HCT116 (cell line): ENCODE measurements at places on chromosomes 16 and 17.

DNA sequence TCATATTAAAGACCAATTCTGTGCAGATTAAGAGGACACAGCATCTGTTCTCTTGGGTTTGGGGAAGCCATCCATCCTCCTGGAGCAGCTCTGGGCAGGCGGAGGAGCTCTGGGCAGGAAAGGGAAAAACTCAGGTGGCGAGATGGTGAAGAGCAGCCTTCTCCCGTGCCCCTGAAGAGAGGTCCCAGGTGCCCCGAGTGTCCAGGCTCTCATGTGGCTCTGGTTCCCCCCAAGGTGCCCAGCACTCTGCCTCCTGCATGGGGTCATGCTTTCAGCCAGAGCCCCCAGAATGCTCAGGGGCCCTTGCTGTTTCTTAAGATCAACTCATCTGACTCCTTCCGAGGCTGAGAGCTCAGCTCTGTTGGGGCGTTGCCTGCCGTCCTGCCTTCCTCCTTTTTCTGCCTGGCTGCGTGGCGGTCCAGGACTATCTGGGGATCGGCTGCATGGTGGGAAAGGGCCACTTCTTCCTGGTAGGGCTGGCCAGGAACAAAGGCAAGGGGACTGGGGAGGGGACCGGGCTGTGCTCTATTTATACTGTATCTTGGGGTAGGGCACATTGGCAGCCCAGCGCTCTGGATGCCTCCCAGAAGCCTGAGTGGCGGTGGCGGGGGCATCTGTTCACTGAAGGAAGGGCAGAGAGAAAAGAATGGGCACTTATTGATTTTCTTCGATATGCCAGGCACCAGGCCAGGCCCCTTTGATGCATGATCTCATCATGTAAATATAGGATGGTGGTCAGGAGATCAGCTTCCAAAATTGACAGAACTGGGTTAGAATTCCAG, 103.2 kb upstream of the SDK2 start:
- no peak for DNase-seq

GRCh38 chr17:14760719-14761411, 460.0 kb downstream of the HS3ST3B1 start:
- DNase-seq, result no peak

GRCh38 chr17:64723781-64724180, 61.7 kb upstream of the SMURF2 start:
- no peak for DNase-seq

GRCh38 chr17:80023481-80024205, 12.0 kb downstream of the TBC1D16 start:
- no peak for DNase-seq

DNA sequence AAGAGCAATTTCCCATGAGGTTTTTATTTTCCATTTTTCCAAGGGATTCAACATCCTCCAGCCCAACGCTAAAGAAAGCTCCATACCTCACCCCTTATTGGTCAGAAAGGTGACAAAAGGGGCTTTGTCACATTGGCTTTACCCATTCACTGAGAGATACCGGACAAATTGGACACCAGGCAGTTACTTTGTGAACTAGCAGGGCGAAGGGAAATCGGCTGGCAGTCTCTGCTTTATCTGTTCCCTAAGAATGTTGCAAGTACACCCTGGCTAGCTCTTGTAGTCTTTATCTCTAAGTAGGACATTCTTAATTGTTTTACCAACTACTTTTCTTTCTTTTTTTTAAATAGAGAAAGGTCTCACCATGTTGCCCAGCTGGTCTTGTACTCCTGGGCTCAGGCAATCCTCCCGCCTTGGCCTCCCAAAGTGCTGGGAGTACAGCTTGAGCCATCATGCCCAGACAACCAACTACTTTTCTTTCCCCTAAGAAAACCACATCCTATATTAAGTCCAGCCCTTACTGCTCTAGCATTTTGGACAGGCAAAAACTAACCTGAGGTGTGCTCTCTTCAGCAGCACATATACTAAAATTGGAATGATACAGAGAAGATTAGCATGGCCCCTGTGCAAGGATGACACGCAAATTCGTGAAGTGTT, 16.8 kb downstream of the PRPSAP1 start:
- DNase-seq, result no peak

GRCh38 chr16:49489686-49490320, 116.2 kb downstream of the C16orf78 start:
- no peak for DNase-seq

DNA sequence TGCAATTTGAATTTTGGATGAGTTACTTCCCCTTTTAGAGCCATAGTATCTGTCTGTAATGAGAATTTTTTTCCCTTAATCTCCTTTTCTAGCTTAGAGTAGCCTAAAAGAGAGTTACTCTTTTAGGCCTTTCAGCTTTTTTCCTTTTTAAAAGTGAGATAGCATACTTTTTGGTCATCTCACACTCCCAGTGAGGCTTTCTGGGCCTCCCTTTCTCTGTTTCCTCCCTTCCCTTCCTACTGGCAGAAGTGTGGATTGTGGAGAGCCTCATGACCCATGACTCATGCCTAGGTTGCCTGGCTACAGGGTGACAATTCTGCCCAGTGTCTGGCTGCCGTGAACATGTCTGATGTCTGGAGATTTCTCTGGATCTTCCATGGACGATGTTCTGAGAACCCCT, 15.2 kb downstream of the KRT23 start:
- no peak for DNase-seq

GRCh38 chr16:70163596-70163995, 10.0 kb upstream of the CLEC18C start:
- DNase-seq, result no peak

GRCh38 chr17:549177-550040, 165.2 kb downstream of the VPS53 start:
- no peak for DNase-seq

GRCh38 chr16:97822-98221, 19.8 kb downstream of the MPG start:
- DNase-seq, result no peak

- DNase-seq, result no peak
These were observed 14.8 kb downstream of the TMEM204 start for GRCh38 chr16:1548233-1548632.

- no peak for DNase-seq
These were observed 702 bp downstream of the NUDT21 start for GRCh38 chr16:56450275-56450985.

- DNase-seq, result no peak
These were observed 28.3 kb downstream of the TMEM100 start for GRCh38 chr17:55694286-55694910.

DNA sequence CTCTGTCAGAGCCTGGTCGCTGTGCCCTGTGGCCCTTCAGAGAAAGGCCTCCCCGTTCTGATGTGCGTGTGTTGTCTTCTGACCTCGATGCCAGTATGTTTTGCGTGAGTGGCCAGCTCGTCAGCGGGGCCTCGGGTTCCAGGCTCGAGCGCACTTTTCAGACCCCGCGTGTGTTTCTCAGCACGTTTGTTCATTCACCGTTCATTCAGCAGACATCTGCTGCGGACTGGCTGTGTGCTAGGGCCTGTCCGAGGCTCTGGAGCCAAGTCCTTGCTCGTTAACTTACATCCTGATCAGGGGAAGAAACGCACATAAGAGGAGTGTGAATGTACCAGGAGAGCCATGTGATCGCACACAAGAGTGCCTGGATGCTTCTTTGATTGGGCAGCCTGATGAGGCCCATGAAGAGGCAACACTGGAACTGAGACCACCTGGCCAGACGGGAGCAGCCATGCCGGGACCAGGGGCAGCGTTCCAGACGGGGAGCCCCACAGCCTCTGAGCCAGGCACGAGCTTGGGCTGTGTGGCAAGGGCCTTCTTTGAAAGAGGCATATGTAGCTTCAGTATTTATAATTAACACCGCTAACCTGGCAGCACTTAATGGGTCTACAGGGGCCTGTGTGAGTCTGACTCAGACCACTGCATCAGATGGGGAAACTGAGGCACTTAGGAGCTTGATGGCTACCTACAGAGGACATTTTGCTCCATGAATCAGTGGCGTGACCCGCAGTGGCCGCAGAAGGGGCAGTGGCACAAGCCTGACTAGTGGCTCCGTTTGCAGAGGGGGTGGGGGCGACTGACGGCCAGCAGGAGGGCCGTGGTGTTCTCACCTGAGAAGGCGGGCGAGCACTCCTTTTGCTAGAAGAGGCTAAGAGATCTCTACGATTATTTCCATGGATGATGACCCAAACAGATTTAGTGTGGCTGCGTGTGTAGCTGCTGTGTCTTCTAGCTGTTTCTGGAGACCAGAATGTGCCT, 187.9 kb upstream of the CHMP6 start:
- no peak for DNase-seq

GRCh38 chr17:3792481-3792880, 8.5 kb downstream of the ITGAE start:
- DNase-seq, result no peak

- no peak for DNase-seq
These were observed 67.8 kb downstream of the CCDC182 start for GRCh38 chr17:57677301-57677700.

DNA sequence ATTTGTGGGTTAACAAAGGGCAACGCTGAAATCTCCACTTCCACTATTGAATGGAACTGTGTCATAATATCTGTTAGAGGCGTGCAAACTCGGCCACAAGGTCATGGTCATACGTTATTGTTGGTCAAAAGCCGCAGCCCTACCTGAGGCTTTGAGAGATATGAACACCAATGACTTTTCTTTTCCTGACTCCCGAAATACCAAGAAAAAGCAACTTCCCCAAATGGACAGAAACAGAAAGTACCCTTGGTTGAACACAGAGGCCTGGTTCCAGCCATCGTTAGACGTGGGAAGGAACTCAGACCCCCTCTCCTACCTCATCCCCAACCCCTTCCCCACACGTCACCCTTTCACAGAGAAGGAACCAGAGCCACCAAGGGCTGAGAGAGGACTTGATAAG, 1.4 kb upstream of the PIK3R5 start:
- no peak for DNase-seq

- no peak for DNase-seq
These were observed 62.5 kb downstream of the CA10 start for GRCh38 chr17:52096056-52096455.

GRCh38 chr17:34800661-34801060, 160.6 kb downstream of the CCT6B start:
- no peak for DNase-seq

GRCh38 chr16:65111306-65111705, 10.6 kb downstream of the CDH11 start:
- DNase-seq, result no peak
